SIG-M5 (cell line): ENCODE measurements at places on chromosomes 16 and 17.

- no peak for DNase-seq
Observed at GRCh38 chr17:60910415-60910814, 232.8 kb downstream of the BCAS3 start.

GRCh38 chr16:67673712-67674580, 7.3 kb downstream of the C16orf86 start:
- DNase-seq, result no peak

DNA sequence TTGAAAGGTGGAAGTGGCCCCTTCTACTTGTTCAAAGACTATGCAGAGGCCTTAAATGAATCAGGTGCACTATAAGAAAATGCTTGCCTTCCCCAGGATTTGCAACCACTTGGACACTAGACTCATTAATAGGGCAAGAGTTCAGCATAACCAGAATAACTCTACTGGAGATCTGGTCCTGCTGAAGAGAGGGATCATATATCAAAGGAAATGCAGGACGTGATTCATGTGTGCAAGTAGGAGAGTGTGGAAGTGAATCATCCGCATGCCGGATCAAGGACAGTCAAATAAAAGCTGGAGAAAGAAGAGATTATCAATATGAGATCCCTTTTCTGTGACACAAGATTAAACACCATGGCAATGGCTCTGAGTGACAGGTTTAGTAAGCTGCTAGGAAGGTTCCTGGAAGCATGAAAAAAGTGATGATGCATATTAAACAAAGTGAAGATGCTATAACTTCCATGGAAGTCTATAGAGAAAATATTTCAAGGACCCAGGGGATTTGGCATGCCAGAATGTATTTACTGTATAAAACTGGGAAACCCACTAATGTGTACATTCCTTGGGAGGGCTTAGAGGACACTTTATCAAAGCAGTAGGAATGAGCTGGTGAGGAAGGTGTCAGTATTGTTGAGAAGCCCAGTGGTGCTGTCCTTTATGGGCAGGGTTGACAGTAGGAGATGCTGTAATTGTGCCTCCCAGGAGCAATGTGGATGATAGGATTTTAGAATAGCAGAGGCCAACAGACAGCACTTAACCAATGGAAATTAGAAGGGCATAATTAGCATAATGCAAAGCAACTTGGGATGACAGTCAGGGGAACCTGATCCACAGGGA, 133.1 kb downstream of the ABCA8 start:
- DNase-seq, result no peak

- DNase-seq, result no peak
Observed at GRCh38 chr17:64061178-64061898, 40.9 kb upstream of the ICAM2 start.

- no peak for DNase-seq
Observed at GRCh38 chr16:50372611-50373344, 4.0 kb upstream of the BRD7 start.

DNA sequence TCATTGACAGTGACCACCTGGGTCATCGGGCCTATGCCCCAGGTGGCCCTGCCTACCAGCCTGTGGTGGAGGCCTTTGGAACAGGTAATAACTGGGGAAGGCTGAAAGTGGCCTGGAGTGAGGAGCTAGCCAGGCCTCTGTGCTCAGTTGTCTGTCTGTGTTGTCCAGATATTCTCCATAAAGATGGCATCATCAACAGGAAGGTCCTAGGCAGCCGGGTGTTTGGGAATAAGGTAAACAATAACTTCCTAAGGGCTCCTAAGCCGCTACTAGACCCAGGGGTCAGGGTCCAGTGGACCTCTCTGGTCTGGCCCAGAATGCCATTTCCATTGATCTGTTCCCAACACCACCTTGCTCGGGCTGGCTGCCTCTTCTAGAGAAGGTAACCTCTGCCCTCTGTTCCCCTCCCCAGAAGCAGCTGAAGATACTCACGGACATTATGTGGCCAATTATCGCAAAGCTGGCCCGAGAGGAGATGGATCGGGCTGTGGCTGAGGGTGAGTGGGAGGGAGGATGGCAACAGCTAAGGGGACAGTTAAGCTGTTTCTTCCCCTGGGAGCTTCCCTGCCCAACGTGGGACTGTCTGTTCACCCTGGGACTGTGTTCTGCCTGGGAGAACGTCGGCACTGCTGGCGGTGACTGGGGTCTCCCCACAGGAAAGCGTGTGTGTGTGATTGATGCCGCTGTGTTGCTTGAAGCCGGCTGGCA, 1.9 kb upstream of the MLX start:
- no peak for DNase-seq

DNA sequence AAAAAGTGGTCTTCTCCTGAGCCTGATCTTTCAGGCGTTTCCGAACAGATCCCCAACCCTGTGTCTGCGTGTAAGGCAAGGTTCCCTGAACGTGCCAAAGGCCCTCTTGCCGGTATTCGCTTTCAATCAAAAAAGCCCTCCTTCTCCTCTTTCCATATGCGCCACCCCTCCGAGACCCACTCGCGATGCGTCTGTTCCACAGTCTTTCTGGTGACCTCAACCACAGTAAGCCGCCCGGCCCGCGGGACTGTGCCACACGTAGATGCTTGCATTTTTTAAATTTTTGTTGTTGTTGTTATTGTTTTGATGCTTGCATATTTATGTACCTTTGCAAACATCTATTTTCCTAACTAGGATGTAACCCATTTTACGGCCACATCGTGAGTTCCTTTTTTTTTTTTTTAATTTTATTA, 607 bp upstream of the PRPSAP1 start:
- DNase-seq, result no peak

DNA sequence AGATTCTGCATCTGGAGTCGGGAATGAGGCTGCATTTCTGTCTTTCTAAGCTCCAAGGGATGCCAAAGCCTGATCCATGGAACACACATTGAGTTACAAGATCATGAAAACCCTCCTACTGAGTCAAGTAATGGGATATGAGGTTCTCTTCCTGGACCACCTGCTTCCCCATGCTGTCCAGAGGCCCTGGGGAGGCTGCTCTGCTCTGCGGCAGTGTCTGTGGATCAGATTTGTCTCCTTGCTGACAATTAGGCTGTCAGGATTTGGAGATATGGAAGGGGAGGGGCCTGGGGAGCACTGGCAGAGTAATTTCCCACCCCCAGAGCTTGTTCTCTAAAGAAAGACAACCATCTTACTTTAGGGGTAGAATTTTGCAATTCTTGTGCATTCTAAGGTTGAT, 33.0 kb downstream of the C16orf95 start:
- DNase-seq, result no peak

DNA sequence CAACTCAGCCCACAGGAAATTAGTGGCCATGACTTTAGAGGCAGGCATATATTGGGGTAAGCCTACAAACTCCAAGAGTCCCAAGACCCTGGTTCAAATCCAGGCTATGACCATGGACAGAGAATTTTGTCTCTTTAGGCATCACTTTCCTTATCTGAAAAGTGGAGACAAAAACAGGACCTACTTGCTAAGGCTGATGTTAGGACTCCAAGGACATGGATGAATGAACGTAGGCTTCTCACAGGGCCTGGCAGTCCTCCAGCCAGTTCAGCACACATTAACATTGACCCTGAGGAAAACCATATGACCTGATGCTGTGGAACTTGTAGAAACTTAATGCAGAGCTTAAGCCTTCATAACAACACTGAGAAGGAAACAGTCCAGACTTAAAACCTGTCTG, 1.4 kb downstream of the FKBP10 start:
- DNase-seq, result no peak

- no peak for DNase-seq
Observed at GRCh38 chr16:13441675-13442074, 478.3 kb upstream of the ERCC4 start.

DNA sequence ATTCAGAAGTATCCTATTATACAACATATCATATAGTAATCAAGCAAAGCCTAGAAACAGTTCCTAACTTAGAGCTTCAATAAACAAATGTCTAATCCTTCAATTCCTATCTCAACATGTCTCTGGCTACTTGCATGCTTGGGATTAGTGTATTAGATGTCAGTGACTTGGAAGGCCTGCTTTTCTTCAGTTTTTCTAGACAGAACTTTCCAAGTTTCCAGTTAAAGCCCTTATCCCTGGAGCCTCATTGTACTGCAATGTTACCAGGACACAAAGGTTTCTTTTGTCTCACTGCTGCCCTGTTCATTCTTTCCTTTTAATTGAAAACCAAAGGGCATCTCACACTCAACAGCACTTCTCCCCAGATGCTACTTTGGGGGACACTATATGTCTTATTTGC, 16.5 kb downstream of the PSME3IP1 start:
- no peak for DNase-seq

GRCh38 chr16:9118170-9118569, 26.7 kb downstream of the HAPSTR1 start:
- no peak for DNase-seq

DNA sequence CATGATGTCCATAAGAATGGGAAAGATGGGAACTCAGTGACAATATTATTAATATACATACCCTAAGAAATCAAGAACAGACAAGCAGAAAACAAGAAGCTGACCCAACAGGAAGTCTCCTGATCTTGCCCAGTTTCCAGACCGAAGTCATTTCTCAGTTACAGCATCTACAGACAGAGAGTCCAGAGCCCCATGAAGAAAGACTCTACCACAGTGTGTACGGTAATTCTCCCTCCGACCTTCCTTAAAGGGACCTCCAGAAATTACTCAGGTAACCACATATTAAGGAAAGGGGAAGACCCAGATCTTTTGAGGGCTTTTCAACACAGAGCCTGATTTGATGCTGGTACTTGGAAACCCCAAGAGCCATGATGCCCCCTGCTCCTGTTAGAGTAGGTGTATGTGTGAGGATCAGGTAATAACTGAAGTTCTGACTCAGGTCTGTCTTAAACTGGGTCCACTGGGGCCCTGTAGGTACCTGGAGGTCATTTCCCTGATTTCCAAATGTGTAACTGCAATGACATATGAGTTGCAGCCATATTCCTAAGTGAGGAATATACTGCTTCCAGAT, 132.4 kb downstream of the ABCA8 start:
- no peak for DNase-seq

GRCh38 chr17:51908841-51909537, 249.5 kb downstream of the CA10 start:
- DNase-seq, result no peak

DNA sequence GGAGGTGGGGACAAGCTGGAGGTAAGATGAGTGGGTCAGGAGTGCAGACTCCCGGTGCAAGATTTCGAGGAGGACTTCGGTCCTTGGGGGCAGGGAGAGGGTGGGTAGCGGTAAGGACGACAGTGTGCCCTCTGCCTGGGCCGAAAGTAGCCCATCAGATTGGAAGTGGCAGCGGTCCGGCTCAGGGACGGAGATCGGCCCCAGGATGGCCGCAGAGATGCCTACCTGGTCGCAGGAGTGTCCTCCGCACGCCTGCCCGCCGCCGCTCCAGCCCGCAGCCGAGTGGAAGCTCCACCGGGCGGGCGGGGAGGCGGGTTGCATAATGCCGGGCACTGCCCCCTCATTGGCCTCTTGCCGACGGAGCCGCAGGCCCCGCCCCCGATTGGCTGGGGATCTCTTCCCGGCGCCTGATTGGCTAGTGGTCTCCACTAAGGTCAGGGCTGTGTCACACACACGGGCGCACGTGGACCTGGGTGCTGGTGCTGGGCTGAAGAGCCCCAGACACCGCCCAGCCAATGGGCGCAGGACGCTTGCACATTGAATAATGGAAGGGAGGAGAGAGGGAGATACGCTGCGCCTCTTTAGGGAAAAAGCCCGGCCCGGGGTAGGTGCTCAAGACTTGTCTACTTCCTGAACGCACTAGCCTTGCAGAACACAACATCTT, at the start of gene PER1:
Gene PER1 (minus strand): TSS at position 293 of the 664 bp plus-strand sequence. CDS start 1,698 bp downstream, outside the sequence.
- peak; percentile 66 for DNase-seq

- no peak for DNase-seq
Observed at GRCh38 chr16:88428616-88429386, 24.3 kb upstream of the ZFPM1 start.

DNA sequence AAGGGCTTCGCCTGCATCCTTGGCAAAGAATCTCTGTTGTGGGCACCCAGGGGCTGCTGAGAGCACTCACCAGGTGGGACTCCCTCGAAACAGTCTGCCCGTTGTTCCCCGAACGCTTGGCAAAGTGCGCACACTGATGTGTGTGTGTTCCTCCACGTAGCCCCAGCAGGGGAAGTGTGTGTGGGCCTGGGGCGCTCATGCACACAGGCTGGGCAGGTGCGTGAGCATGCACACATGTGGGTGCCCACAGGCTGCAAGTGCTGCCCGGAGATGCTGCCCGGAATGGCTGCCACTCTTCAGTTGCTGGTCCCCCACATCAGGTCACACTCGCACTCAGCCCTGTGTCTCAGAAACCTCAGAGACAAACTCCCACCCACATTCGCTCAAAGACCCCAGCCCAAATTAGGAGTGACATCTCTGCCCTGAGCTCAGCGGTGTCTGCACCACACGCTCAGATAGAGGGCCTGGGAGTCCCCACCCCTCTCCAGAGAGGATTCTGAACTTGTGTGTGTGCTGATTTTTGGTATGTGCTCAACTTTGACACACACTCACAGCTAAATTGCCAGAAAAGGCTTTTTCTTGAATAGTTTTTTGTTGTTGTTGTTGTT, 119.4 kb downstream of the MGAT5B start:
- DNase-seq, result no peak

- DNase-seq, result no peak
Observed at GRCh38 chr16:47197536-47198179, 53.9 kb upstream of the NETO2 start.
